ENCODE measurements at places on chromosomes 1 and 21.

- peak; percentile 43 for DNase-seq
Measured at GRCh38 chr1:178004926-178005391, 35.1 kb upstream of the SEC16B start.

- DNase-seq: no peak
Measured at GRCh38 chr1:40980453-40981121, 1.1 kb downstream of the CTPS1 start.

DNA sequence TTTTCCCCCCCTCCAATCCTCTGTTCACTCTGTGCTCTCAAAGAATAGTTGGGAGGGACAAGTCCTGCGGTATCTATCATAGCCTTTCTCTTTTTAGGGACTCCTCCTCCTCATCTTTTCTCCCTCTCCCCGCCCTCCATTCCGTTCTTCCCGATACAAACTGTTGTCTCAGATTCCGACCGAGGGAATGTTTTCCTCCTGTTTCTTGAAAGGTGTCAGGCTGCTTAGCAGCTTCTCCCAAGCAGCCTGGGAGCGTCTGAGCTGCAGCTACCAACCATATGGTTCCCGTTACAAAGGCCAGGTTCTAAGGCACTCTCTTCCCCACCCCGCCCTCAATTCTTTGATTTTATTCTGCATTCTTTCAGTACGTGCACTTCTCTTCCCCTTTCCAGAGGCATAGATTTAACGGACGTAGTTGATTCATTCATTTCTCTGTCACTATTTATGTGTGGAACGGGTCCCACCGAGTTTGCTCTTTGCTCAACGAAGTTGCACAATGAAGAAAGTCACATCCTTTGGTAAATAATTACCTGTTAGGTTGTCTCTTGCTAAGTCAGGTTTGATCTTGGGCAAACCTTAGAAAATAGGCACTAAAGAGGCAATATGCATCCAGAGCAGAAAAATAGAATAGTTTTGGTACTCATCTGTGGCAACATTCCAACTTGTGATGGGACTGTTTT lies 2.8 kb downstream of the ADGRL2 start:
- DNase-seq: no peak

- no peak for DNase-seq
Measured at GRCh38 chr21:29105218-29105617, 25.2 kb upstream of the MAP3K7CL start.

DNA sequence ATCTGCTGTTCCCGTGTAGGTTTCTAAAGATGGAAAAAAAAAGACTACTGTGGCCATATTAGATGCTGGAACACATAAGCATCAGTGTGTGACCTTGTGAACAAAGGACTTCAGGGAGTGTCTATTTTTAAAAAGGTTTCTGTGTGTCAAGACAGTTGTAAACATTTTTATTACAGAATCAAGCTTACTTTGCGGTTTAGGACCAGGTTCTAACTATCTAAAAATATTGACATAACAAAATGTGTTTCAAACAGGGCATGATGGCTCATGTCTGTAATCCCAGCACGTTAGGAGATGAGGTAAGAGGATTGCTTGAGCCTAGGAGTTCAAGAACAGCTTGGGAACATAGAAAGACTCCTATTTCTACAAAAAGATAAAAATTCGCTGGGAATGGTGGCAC lies 7.1 kb upstream of the DDI2 start:
- DNase-seq: no peak

All from putamen (tissue), 1 donor.